ENCODE measurements at places on chromosomes 6 and 20.

GRCh38 chr6:105872249-105872648 is 213.9 kb upstream of the PRDM1 start:
- no peak for DNase-seq

GRCh38 chr6:4647414-4648365 is 128.5 kb upstream of the CDYL start:
- no peak for DNase-seq

- DNase-seq, result no peak
Measured at GRCh38 chr20:46145713-46146112, 27.6 kb downstream of the CD40 start.

- DNase-seq, result no peak
Measured at GRCh38 chr6:811831-812230, 118.9 kb upstream of the EXOC2 start.

DNA sequence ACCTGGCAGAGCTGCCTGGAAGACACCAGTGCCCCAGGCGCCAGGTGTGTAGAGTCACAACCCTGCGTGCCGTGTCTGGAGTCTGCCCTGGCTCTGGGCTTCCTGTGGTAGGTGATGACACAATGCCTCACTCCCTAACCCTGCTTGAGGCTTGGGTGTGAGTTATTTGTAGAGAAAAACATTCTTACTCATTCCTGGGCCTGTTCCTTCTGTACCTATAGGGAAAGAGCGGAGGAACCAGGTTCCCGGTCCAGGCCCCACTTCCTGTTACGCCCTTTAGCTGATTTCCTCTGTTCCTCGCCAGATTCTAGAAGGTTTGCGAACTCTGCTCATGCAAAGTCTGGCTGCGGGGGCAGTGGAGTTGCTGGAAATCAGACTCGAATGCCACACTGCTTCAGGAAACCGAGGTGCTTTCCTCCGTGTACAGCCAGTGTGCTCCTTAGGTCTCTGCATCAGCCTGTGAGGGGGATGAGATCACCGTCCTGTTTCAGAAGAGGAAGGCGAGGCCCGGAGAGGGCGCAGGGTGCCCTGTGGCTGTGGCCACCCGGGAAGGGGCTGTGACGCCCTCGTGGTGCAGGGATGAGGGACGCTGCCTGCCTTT is 67.1 kb upstream of the DUSP22 start:
- peak; percentile 33 for DNase-seq

DNA sequence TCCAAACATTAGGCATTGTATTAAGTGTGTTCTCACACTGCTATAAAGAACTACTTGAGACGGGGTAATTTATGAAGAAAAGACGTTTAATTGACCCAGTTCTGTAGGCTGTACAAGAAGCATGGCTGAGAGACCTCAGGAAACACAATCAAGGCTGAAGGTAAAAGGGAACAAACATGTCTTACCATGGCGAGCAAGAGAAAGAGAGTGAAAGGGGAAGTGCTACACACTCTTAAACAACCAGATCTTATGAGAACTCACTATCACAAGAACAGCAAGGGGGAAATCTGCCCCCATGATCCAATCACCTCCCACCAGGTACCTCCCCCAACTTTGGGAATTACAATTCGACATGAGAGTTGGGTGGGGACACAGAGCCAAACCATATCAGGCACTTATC is 86.6 kb upstream of the TOP1 start:
- no peak for DNase-seq

DNA sequence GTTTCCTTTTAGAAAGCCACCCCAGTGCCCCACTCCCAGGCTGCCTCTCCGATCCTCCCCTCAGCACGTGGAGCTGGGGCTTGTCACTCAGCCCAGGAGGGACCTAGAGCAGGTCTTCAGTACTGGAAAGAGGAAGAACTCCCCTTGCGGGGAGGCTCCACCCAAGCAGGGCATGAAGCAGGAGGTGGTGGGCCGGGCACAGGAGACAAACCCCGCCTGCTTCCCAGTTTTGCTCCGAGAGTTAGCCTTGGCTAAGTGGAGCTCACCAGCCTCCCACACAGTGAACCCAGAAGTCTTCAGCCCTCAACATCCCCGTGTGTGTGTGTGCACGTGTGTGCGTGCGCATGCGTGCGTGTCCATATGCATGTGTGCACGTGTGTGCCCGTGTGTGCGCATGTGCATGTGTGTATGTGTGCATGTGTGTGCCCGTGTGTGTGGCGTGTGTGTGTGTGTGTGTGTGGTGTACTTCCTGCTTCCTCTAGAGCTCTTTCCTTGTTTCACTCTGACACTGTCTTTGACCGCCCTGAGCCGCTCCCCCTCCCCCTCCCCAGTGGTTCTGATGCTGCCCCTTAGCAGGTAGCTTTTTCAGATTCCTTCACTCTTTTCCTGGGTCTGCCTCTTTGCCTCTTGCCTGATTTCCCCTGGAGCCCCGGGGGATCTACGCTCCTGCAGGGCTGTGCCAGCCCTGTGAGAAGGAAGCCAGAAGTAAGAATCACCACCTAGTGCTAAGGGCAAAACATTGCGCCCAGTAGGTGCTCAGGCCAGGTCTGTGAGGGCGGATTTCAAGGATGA is 239.8 kb downstream of the CDC5L start:
- no peak for DNase-seq

GRCh38 chr6:149233056-149233715 is 84.3 kb upstream of the TAB2 start:
- DNase-seq, result peak; percentile 66

DNA sequence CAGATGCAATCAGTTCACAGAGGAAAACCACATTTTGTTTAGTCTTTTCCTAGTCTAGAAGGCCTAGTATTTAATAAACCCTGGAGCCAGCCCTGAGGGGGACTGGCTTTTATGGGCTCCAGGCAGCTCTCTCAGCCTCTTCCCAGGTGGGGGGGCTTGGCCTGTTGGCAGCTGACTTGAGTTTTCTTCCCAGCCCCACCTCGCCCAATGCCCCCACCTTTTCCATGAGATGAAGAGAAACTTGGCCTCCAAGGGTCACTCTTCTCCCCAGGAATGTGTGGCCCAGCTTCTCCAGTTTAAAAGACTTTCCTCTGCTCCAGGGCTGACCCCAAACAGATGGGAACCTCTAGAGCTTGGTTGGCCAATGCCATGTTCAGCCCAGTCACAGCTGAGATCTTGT is 196.1 kb downstream of the BMP7 start:
- DNase-seq, result no peak

DNA sequence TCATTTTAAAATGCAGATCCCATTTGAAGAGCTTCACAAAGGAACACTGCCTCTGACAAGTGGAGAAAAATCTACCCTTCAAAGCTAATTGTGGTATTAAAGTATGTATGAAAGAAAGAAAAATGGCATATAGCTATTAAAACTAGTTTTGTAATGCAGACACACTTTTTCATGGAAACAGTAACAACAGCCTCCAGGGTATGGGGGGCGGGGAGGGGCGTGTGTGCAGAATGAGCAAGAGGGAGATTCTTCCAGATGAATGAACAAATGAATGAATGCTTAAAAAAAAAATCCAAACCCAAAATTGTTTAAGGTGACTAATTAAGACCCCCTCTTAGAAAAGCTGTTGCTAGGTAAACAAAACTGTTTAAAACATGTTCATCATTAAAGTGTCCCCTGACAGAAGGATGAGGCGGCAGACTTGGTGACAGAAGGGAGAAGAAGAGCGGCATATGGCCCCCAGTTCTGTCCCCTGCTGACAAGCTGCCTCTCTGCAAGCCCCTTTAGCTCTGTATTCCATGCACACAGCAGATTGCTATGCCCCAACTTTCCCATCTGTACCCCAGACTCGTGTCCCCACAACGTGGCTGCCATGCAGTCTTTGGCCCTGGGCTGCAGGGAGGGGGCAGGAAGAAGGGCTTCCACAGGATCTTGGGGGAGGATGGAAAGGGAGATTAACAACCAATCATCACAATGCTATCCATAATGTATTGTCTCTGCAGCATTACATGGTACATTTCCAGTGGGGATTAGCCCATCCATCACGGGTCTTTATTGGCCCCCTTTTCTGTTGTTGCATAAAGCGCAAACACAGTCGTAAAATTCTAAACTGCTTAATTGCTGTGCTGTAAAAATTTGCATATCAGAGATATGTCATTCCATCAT is 108.4 kb upstream of the OLIG3 start:
- DNase-seq, result no peak

DNA sequence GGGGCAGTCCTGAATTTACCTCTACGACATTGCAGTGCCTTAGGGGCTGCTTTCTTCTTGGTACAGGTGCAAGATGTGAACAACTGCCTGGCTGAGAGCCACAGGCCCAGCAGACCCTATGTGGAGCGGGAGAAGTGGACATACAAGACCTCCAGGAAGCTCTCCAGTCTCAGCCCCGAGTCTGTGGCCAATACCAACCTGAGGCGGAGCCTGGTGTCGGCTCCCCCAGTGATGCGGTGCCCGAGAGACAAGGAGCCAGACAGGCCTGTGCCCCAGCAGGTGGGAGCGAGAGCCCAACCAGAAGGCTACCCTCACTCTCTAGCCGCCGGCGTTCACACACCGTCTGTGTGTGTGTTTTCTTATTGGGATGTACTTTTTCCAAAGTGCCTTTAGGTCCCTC is 59.6 kb downstream of the EFCAB8 start:
- no peak for DNase-seq

DNA sequence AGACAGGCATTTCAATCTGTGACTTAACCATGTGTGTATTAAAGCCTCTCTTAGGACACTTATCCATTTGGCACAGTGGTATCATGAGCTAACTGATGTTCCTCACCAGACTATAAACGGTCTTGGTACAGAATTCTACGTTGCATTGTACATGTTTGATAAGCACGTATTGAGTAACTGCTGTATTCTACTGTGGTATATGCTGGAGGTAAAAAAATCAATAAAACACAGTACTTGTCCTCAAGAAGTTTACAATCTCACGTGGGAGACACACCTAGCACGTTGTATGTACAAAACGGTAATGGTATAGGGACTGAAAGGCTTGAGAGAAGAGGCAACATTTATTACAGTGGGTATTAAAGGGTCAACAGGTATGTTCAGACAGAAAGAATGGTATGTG is 33.2 kb upstream of the FAM83C start:
- DNase-seq, result no peak

DNA sequence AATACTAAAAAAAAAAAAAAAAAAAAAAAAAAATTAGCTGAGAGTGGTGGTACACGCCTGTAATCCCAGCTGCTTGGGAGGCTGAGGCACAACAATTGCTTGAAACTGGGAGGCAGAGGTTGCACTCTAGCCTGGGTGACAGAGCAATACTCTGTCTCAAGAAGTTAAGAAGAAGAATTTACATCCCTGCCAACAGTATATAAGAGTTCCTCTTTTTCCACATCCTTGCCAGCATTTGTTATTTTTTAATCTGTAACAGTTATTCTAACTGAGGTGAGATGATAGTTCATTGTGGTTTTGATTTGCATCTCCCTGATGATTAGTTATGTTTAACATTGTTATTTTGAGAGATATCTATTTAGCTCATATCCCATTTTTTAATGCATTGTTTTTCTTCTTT is 20.3 kb upstream of the DYNLRB1 start:
- DNase-seq, result no peak

DNA sequence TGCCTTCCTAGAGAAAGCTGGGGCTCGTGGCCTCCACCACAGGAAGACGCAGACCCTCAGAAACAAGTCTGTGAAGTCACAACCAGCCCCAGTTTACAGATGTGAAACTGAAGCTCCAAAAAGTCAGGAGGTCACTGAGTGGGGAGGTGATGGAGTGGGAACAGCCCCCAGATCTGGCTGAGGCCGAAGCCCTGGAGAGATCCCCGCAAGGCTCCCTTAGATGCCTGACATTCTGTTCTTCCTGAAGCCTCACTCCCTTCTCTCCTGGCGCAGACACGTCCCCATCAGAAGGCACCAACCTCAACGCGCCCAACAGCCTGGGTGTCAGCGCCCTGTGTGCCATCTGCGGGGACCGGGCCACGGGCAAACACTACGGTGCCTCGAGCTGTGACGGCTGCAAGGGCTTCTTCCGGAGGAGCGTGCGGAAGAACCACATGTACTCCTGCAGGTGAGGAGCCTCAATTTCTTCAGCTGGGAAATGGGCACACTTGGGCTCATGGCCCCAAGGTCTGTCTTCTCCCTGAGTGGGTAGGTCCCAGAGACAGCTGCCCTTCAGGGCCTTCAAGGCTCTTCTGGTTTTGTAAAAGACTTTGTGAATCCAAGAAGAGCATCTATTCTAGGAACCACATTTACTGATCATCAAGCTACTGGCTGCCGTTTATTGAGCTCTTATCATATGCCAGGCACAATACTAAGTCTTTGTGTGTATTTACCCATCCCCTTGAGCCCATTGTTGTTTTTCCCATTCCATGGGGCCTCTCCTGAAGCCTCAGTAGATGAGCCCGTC is 50.5 kb downstream of the HNF4A start:
- no peak for DNase-seq

- no peak for DNase-seq
Measured at GRCh38 chr6:50333696-50334095, 284.0 kb upstream of the DEFB112 start.

DNA sequence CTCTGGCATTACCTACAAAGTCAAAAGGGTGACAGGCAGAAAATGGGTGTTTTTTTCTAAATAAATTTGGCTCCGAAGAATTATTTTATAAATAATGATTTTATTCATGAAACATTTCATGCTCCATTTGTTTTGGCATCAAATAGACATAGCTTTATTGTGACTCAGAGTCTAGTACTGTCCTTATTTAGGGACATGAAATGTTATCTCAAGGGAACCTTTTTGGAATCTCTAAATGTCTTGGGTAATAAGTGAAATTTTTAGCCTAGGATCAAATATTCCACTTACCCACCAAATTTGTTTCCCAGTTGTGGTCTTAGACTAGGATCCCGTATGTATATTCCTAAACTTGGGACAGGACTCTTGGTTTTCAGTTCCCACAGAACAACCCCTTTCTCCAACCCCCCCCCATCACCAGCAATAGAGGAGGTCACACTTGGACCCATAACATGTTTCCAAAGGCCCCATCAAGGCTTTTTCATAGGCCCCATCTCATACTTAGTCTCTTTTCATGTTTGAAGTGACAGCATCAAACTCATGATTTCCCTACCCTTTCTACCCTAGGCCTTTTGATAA is 81.8 kb downstream of the JAG1 start:
- no peak for DNase-seq

- DNase-seq, result no peak
Measured at GRCh38 chr6:169766921-169767736, 15.7 kb downstream of the ERMARD start.

- no peak for DNase-seq
Measured at GRCh38 chr6:170455335-170455979, 97.7 kb downstream of the PSMB1 start.
